ENCODE measurements at places on chromosomes 5 and 9. TPM values are rescaled to one million over a fixed set of nuclear protein-coding genes. Genes with fewer than 3 reads are reported as not detected.

The VCAN gene
- 7.2 TPM for total RNA-seq

The NADK2 gene
- 173 TPM for total RNA-seq

The RALGDS gene
- 19.8 TPM for total RNA-seq

The FCN1 gene
- total RNA-seq, result 1.4 TPM

The PCAT7 gene
- 3.1 TPM for total RNA-seq

The LHX3 gene
- total RNA-seq, result not detected

The RFX3 gene
- 2.4 TPM for total RNA-seq

The TNC gene
- 9.3 TPM for total RNA-seq

Data from right lobe of liver (tissue), 6 donors.